ENCODE measurements at places on chromosomes 16 and 17. TPM values are rescaled to one million over a fixed set of nuclear protein-coding genes. Genes with fewer than 3 reads are reported as not detected.

ZP2 gene
- total RNA-seq = not detected

PTGES3L gene
- total RNA-seq = 1.1 TPM

CDRT15L2 gene
- not detected for total RNA-seq

MRM3 gene
- 11.0 TPM for total RNA-seq

- DNase-seq = no peak
These were observed 7.2 kb downstream of the SLC43A2 start for GRCh38 chr17:1621273-1621954.

DNA sequence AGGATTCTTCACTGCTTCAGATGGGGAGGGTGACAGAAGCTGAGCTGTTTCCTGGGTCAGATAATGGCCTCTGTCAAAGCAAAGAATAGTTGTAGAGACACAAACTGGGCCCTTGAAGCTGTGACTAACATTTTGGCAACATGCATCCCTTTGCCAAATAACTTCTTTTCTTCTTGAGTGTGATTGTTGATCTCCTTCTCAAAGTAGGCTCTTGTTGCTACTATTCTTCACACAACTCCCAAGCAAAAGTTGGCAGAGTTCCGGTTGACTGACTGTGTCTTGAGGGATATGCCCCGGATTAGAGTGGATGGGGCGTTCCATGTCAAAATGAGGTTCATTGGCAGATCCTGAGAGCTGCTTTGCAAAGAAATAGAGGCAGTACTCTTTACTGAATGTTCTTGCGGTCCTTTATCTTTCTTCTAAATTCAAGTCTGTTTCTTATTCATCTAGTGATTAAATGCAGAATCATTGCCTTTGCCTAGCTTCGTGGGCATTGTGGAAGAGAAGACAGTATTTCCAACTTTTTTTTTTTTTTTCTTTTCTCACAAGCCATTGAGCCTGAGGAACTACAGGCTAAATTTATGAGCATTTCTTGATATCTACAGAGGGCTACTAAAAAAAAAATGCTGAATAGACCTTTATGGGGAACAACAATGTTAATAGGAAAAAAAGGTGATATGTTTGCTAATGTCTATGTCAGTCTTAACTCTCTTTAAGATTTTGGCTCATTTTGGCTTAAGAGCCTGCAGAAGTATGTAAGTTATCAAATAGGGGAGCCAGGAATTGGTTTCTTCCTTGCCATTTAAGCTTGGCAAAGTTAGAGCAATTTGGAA lies 5.8 kb downstream of the WIPF2 start:
- DNase-seq = no peak

- DNase-seq = no peak
These were observed 16.2 kb downstream of the BMERB1 start for GRCh38 chr16:15450624-15451023.

DNA sequence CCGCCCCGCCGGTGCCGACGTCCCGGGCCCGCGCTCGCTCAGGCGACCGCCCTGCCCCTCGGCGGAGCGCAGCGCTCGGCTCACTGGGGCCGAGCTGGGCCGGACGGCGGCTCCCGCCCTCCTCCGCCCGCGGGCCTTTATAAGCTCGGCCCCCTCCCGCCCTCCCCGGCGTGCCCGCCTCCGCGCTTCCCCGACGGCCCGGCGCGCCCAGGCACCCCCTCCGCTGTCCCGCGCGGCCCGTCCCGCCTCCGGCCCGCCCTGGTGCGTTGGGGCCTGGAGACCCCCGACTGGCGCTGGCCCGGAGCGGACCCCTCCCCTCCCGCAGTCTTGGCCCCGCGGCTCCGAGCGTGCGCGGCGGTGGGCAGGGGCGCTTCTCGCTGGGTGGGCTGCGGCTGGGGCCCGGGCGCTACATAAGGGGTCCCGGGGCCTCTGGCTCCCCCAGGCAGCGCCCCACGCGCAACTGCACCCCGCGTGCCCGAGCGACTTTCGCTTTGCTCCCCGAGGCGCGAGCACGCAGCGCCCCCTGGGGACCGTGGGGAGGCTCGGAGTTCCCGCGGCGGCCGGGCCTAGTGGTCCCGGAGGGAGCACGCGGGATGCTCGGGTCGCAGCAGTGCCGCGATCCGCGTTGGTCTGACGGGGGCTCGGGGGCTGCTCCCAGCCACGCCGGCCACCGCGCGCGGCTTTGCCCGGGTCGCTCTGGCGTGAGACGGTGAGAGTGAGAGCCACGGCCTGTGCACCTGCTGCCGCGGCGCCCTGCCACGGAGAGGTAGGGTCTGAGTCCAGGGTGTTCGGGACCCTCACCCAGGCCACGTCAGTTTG lies at the start of gene PIEZO1:
Gene PIEZO1, minus strand, starts transcription at position 115 of the 819 bp plus-strand sequence. CDS start 256 bp downstream, outside the sequence.
- DNase-seq = peak; percentile 86

DNA sequence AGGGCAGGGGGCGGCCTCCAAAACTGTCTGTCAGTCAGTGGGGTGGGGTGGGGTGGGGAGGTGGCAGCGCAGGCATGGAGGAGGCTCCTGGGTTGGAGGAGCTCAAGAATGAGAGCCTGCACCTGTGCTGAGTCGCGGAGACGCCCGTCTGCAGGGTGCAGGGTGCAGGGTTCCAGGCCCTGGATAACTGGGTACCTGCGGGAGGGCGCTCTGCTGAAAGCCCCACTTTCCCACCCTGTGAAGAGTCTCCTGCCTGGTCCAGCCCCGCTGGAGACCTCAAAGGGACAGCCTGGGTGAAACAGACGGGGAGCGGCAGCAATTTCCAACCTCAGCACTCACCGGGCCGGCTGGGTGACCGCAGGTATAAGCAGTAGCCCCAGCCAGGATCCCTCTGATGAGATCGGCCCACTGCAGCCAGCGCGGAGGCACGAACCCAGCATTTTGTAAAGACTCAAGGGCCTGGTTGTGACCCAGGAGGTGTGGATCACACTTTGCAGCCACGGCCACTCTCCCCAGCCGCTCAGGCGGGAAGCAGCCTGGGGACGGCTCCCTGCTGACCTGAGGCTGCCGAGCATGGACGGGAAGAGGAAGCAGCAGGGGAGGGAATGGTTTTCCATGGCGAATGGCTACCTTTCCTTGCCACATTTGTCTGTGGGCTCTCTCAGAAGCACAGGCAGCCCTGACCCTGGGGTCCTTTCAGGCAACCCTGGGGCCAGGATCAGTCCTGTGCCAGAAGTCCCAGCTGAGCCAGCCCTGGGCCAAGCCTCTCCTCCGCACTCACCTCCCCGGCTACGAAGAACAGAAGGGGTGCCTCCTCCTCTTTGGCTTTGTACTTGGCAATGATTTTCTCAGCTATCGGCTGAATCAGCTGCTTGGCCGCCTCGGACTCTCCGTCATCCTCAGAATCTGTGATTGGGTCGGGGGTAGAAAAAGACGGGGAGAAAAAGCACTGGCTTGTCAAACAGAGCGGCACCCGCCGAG lies 21.0 kb downstream of the MRM3 start:
- DNase-seq = no peak

DNA sequence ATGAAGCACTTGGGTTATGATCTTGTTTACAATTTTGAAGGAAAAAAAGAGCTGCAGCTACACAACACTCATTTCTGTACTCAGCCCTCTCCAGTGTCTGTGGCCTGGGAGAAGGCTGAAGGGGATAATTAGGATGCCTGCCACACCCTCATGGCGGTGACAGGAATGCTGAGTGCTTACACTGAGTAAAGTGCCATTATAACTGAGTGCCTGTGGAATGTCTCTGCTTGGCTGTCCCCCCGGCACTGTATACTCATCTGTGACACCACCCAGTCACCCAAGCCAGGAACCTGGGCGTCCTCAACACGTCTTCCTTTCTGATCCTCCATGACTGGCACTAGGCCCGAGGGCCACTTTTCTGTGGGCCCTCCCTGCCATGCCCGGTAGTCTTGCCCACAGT lies 3.5 kb upstream of the MRPL38 start:
- peak; percentile 57 for DNase-seq

GRCh38 chr17:57834146-57834741 lies 15.6 kb downstream of the MRPS23 start:
- DNase-seq = peak; percentile 34

- no peak for DNase-seq
These were observed 59.3 kb upstream of the KSR1 start for GRCh38 chr17:27396941-27397340.

DNA sequence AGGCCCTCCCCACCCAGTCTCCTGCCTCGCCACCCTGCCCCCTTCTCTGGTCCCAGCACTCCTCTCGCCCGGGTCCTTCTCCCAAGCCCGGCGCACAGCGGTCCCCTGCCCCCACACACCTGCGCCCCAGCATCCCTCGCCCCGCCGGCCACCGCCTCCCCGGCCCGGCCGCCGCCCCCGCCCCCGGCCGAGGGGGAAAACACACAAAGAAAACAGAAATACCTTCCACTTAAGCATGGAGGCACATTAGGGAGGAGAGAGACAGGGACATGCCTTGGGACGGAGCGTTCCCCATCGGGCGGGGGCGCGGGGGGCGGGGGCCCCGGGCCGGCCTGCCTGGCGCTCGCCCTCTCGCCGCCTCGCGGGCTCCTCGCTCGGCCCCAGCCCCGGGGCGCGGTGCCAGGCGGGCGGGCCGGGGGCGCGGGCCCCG lies 326 bp downstream of the SRCIN1 start:
- no peak for DNase-seq

- DNase-seq = no peak
These were observed 18.9 kb downstream of the GNGT2 start for GRCh38 chr17:49191409-49191916.

- DNase-seq = no peak
These were observed 44.3 kb downstream of the HOXB1 start for GRCh38 chr17:48486557-48486956.

DNA sequence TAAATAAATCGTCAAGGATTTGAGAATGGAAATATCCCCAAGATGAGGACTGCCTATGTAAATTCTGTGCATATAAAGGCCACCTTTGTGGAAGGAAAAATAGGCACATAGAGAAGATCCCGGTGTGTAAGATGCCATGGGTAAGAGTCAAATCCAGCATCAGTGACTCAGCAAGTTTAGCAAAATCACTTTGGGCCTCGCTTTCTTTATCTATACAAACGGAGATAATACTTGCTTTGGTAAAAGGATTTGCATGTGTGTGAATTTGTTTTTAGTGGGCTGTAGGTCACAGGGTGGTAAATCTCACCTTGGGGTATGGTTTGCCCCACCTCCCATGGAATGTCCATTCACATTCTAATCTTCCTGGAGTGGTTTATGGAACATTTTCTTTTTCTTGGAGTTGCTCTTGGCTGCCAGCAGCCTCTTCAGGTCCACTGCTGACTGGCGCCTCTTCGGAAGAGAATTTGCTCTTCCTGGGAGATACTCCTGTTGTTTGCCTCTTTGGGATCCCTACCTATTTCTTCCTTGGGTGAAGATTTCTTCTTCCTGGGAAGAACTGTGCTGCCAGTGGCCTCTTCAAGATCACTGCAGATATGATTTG lies 587.6 kb downstream of the CDH11 start:
- DNase-seq = no peak

DNA sequence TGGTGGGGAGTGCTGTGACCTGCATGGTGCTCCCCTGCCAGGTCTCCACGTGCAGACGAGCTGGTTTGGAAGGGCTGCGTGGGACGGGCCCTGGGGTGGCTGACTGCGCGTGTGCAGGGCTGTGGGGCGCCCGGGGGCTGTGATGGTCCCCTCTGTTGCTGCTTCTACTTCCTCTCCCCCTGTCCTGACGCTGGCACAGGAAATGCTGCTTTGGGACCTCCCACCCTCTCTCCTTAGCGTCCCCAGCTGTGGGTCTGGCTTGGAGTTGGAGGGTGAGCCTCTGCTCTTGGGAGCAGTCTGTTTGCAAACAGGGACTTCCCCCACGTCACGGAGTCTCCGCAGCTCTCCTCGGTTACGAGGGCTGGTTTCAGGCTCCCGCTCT lies 35.2 kb downstream of the TSC2 start:
- no peak for DNase-seq

GRCh38 chr17:15431196-15431595 lies 36.2 kb downstream of the CDRT4 start:
- DNase-seq = no peak

GRCh38 chr16:27392671-27393070 lies 9.3 kb upstream of the IL21R start:
- DNase-seq = no peak

DNA sequence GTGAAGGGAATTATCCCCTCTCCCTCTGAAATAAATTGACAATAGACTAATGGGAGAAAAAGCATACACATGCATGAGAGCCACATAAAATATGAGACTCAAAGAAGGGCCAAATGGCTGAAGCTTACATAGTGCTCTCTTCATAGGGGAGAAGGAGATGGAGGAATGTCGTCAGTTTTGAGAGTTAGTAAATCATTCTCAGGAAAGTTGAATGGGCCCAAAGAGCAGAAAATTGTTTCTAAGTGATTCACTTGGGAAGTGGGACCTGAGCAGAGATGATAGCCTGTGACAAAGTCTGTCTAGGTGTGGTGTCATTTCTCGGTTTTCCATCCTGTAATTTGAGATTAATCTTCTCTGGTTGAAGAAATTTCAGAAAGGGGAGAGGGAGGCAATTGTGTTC lies 35.0 kb downstream of the BCAS3 start:
- DNase-seq = peak; percentile 9

DNA sequence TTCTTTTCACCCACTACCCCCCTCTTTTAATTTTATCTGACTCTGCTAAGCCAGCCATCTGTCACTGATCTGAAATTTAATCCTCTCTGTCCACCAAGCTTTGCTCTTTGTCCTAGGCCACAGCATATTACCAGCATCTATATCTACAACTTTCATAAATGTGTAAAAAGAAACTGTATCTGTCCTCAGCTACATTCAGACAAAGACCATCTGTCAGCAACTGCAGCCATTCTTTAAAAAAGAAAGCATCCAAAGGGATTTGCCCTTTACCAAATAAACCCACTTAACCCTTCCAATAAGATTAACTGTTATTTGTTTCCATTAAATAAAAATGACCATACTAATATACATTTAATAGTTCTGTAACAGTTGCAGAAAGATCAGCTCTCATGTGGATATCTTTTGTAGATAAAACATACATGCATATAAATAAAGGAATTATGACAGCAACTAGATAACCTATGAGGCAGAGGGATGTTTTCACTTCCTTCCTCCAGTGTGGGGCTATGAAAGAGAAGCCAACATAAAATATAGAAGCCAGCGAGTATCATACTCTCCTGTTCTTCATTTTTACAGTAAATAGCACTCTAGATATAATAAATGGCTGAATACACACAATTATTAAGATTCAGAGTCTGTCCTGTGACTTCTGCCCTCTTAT lies 602.5 kb upstream of the SALL1 start:
- DNase-seq = no peak

- no peak for DNase-seq
These were observed 16.8 kb downstream of the ITGAM start for GRCh38 chr16:31276600-31276999.

- DNase-seq = no peak
These were observed 88.0 kb downstream of the CACNG1 start for GRCh38 chr17:67132366-67132765.

- DNase-seq = no peak
These were observed 7.6 kb upstream of the AXIN1 start for GRCh38 chr16:359871-360697.

Data from Caco-2 (cell line).